ENCODE measurements at places on chromosomes 7 and 10.

DNA sequence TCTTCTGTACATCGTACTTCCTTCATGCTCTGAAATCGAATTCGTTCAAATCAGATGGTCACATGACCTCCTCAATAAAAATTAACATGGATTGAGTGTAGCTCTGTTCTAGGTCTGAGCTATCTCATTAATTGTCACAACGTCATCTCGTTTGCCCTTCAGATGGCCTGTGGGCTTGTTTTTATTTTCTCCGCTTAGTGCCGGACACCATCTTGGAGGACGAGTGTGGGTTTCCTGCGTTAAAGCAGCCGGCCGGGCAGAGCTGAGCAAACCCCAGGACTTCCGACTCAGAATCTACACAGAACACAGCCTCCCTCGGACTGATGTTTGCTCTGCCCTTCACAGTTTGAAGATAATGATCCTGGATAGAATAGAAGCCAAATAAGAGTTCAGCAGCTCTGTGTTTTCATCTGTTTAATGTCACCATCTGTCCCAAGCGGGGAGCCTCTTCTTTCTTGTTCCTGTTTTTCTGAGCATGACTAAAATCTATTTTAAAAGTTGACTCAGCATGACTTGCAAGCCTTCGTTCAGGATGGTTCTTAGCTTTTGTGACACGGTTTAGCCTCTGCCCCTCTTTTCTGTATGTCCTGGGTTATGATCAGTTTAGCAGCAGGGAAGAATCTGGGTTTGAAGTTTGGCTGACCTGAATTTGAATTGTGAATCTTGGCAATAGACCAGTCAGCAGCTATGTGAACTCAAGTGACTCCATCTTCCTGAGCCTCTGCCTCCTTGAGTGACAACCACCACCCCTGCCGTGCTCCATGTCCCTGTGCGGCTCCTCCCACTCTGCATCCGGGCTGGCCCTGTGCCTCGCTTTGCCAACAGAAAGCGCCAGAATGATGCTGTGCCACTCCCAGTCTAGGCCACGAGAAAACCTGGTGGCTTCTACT is 30.6 kb upstream of the GALNTL5 start:
- H3K4me3 ChIP-seq: no peak overlapping the region
- no peaks in the 10 kb centered on the region for H3K36me3 ChIP-seq
- no peak overlapping the region for H3K27ac ChIP-seq
- no peak for DNase-seq
- peaks cover 9% of the 10 kb centered on the region for H3K4me1 ChIP-seq

- peak overlapping the region; percentile 25 for H3K27ac ChIP-seq
- peaks cover 57% of the 10 kb centered on the region for H3K4me1 ChIP-seq
- DNase-seq: peak; percentile 20
- peak overlapping the region; percentile 8 for H3K4me3 ChIP-seq
These were observed 56.4 kb downstream of the SLC16A12 start for GRCh38 chr10:89478739-89479654.

DNA sequence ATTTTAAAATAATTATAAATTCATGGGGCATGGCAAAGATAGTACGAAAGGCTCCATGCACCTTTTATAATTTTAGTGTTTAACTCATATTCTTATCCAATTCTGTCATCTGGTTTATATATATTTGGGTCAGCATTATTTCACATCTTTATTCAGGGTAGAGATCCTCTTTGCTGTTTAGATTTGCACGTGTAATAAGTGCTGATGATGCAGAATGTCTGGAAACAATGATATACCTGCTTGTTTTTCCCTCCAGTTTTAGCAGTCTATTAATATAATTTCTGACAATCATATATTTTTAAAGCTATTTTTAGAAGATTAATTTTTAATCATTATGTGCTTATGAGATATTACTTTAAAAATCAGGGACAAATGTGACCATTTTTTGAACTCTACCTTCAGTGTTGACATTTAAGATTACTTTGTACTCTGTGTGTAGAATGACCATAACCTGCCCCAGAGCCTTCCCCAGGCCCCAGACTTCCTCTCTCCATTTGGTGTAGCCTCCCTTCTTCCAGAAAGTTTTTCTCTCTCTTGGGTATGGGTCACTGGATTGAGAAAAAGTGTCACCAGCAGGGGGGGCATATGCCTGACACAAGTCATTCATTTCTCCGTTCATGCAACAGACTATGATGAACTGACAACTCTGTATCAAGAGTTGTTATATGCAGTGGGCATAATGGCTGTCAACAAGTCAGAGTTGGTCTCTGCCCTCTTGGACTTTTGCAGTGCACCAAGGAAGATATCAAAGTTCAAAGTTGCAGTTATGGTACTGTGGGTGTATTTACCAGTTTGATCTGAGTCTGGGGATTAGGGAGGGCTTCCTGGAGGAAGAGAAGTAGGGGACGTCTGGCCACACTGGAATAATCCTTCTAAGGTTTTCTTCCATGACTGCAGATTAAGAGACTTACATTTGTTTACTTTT is 192.6 kb upstream of the CCDC6 start:
- no peaks in the 10 kb centered on the region for H3K36me3 ChIP-seq
- H3K4me1 ChIP-seq: no peaks in the 10 kb centered on the region
- H3K4me3 ChIP-seq: no peak overlapping the region
- DNase-seq: no peak
- no peak overlapping the region for H3K27ac ChIP-seq

DNA sequence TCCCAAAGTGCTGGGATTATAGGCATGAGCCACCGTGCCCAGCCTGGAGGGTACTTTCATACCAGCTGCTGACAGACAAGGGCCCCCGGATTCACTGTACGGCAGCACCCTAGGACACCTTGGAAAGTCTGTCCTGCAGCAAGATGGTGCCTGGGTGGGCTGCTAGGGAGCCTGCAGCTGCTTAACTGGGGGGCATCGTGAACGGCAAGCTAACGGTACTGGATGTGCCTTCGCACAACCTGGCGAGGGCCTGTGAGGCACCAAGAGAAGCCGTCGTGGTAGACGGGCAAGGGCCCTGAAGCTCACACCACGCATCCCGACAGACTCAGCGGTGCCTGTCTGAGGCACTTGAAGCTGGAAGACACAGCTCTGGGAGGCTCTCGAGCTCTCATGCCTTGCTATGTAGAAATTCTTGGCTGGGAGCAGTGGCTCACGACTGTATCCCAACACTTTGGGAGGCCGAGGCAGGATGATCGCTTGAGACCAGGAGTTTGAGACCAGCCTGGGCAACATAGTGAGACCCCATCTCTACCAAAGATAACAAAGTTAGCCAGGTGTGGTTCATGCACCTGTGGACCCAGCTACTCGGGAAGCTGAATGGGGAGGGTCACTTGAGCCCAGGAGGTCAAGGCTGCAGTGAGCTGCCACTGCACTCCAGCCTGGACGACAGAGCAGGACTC is 9.4 kb downstream of the BRAT1 start:
- H3K27me3 ChIP-seq: peaks cover 3% of the 10 kb centered on the region
- H3K36me3 ChIP-seq: peaks cover 15% of the 10 kb centered on the region
- no peak overlapping the region for H3K4me3 ChIP-seq
- no peak for DNase-seq
- H3K27ac ChIP-seq: no peak overlapping the region
- H3K4me1 ChIP-seq: no peaks in the 10 kb centered on the region

- no peaks in the 10 kb centered on the region for H3K4me1 ChIP-seq
- H3K36me3 ChIP-seq: peaks cover 10% of the 10 kb centered on the region
- no peak for DNase-seq
- H3K27me3 ChIP-seq: 0 out of 2 replicates have a peak, but pooled peaks cover 1% of the 10 kb centered on the region
These were observed 566.0 kb upstream of the FOXK1 start for GRCh38 chr7:4115941-4116610.

DNA sequence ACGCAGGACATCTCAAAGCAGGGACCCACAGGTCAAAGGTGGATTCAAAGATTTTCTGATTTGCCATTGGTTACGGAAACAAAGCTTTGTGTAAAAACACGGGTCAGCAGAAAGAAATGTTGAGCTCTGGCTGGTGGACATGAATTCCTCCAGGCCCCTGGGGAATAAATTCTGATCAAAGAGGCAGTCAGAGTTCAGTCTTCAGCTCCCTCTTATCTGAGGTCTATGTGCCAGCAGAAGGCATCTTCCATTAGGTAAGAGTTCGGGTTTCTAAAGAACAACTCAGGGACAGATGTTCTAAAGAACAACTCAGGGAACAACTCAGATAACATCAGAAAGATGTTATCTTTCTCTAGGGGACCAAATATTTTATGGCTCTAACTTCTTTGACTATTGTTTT is 64.9 kb upstream of the PALS2 start:
- no peaks in the 10 kb centered on the region for H3K36me3 ChIP-seq
- no peak overlapping the region for H3K27ac ChIP-seq
- H3K27me3 ChIP-seq: no peaks in the 10 kb centered on the region
- DNase-seq: no peak

GRCh38 chr10:7409045-7409731 is 1.6 kb downstream of the SFMBT2 start:
- H3K27ac ChIP-seq: no peak overlapping the region
- peaks cover 18% of the 10 kb centered on the region for H3K4me1 ChIP-seq
- H3K4me3 ChIP-seq: peak overlapping the region; percentile 73
- no peaks in the 10 kb centered on the region for H3K36me3 ChIP-seq
- no peak for DNase-seq
- H3K27me3 ChIP-seq: peaks cover 37% of the 10 kb centered on the region

DNA sequence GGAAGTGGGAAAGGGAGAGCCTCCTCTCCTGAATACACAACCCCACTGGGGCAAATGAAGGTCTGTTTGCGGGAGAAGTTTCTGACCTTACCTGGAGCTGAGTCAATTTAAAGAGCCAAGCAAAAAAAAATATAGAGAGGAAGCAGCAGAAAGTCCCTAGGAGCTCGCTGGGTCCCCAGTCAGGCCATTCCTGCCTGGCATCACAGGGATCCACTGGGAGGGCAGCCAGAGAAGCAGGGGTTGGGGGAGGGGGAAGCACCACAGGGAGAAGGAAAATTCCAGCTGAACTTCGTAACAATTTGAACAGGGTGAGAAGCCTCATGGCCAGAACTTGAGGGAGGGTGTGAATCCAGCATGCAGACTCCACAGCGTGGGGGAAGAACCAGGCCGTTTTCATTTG is 298.7 kb downstream of the LRRTM3 start:
- H3K4me1 ChIP-seq: no peaks in the 10 kb centered on the region
- H3K36me3 ChIP-seq: no peaks in the 10 kb centered on the region
- no peak for DNase-seq
- no peaks in the 10 kb centered on the region for H3K27me3 ChIP-seq
- no peak overlapping the region for H3K4me3 ChIP-seq

- no peaks in the 10 kb centered on the region for H3K4me1 ChIP-seq
- no peak overlapping the region for H3K4me3 ChIP-seq
- peaks cover 1% of the 10 kb centered on the region for H3K27me3 ChIP-seq
- peaks cover 10% of the 10 kb centered on the region for H3K36me3 ChIP-seq
These were observed 5.7 kb downstream of the CALML5 start for GRCh38 chr10:5493691-5494090.

DNA sequence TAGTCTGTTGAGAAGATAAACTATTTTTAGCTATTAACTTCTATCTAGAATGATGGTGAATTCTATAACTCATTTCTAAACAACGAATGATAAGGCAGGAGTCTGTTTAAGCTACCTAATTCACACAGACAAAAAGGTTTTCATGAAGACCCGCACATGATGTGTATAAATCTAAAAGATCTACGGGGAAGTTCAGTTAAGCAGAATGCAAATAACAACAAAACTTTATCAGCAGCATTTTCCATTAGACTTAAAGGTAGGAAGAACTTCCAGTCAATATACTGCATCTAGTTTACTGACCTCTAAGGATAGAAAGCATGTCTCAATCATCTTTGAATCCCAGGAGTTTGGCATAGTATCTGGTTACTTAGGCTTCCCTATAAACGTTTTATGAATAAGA is 62.6 kb downstream of the CDK6 start:
- DNase-seq: no peak
- H3K27ac ChIP-seq: no peak overlapping the region
- H3K4me1 ChIP-seq: peaks cover 42% of the 10 kb centered on the region
- no peak overlapping the region for H3K4me3 ChIP-seq

DNA sequence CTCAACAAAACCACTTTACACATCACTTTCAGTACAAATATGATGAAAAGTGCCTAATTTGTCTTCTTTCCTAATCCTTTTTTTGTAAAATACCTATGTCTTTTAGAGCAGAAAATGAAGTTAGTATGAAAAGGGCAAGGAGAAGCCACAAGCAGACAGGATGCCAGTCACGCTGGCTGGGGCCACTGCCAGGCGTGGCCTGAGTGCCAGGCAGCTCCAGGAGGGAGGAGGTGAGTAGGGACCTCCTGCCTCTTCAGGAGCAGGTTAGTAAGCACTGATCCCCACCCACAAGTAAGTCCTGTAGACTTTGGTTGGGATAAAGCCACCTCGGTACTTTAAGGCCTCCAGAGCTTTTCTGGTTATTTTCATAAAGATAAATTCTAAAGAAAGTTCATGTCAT is 432.0 kb downstream of the GRID1 start:
- H3K4me1 ChIP-seq: no peaks in the 10 kb centered on the region
- H3K27ac ChIP-seq: no peak overlapping the region
- peaks cover 1% of the 10 kb centered on the region for H3K27me3 ChIP-seq
- no peak for DNase-seq
- H3K4me3 ChIP-seq: no peak overlapping the region

- H3K27ac ChIP-seq: no peak overlapping the region
- peaks cover 14% of the 10 kb centered on the region for H3K4me1 ChIP-seq
- H3K27me3 ChIP-seq: no peaks in the 10 kb centered on the region
- H3K4me3 ChIP-seq: no peak overlapping the region
These were observed 185.5 kb downstream of the SEMA3A start for GRCh38 chr7:84009051-84009450.

GRCh38 chr10:88168171-88169036 is 305.0 kb downstream of the PTEN start:
- H3K36me3 ChIP-seq: peaks cover 14% of the 10 kb centered on the region
- peaks cover 41% of the 10 kb centered on the region for H3K4me1 ChIP-seq
- DNase-seq: no peak
- no peaks in the 10 kb centered on the region for H3K27me3 ChIP-seq
- no peak overlapping the region for H3K4me3 ChIP-seq

- H3K27ac ChIP-seq: no peak overlapping the region
- peaks cover 16% of the 10 kb centered on the region for H3K36me3 ChIP-seq
- peaks cover 6% of the 10 kb centered on the region for H3K4me1 ChIP-seq
These were observed 27.6 kb downstream of the SDHAF3 start for GRCh38 chr7:97145068-97145467.

GRCh38 chr7:94633687-94634086 is 22.2 kb downstream of the SGCE start:
- H3K27ac ChIP-seq: 0 out of 2 replicates have a peak overlapping the region, but pooled peaks have one; percentile 90
- peaks cover 33% of the 10 kb centered on the region for H3K4me1 ChIP-seq
- no peaks in the 10 kb centered on the region for H3K36me3 ChIP-seq
- no peak for DNase-seq
- H3K4me3 ChIP-seq: no peak overlapping the region

Data from HFFc6 (cell line).